ENCODE measurements at places on chromosomes 2 and 18. TPM values are rescaled to one million over a fixed set of nuclear protein-coding genes. Genes with fewer than 3 reads are reported as not detected.

- DNase-seq, result no peak
Measured at GRCh38 chr2:190123956-190124355, 61.4 kb upstream of the MSTN start.

DNA sequence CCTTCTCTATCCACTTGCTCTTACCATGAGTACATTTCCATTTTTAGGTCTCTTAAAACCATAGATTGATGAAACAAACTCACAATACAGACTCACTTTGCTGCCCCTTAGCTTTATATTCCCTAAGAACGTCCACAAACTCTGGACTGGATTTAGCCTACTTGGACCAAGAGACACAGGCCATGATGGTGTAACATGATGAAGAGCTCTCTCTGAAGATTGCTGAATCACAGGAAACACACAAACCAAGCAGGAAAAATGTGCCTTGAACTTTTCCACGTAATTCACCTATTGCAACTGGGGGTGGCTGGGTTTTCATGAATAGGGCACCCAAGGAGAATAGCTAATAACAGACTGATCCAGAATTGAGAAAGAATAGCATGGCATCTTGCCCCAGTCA, 201.7 kb upstream of the RBBP8 start:
- DNase-seq, result no peak

DNA sequence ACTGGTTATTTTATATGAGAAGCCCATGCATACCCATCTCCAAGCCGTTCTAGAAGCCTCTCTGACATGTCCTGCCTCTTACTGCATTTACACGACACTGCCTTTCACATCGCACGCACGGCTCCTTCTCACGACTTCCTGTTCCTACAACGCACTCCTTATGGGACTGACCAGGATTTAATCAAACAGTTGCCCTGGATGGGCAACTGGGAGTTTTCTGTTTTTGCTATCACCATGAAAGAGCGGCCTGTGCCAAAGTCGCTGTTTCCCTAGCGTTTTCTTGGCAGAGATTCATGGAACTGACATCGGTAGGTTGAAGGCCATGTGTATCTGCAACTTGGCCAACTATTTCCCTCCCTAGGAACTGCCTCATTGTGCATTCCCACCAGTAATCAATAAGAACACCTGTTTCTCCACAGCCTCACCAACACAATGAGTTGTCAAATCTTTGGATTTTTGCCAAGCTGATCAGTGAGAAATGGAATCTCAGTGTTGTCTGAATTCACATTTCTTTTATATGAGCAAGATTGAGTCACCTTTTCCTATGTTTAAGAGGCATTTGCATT, 97.2 kb upstream of the OTOS start:
- DNase-seq, result peak; percentile 66

- DNase-seq, result no peak
Measured at GRCh38 chr2:159297042-159297707, 10.7 kb upstream of the WDSUB1 start.

DNA sequence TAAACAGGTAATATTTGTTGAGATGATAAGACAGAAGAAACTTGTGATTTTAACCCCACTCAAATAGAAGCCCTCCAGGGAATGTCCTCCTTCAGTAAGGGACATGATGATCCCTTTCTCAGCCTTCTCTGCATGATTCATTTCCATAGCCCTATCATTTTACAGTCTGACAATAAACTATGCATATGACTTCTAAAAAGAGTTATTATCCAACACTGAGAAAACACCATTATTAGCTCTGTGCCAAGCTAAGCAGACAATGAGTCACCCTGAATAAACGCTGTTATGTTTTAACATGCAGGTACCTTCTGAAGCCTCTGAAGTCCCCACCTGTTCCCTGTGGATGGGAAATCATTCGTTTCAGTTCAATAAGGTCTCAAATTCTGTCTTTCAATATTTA, 54.7 kb downstream of the DTNB start:
- DNase-seq, result no peak

- no peak for DNase-seq
Measured at GRCh38 chr2:80655265-80655664, 350.7 kb upstream of the LRRTM1 start.

GRCh38 chr2:190859347-190860297, 21.0 kb upstream of the GLS start:
- no peak for DNase-seq

Gene CFAP65
- total RNA-seq, result not detected

Gene NR4A2
- 1.1 TPM for total RNA-seq

Gene LYPD1
- total RNA-seq, result not detected

Gene SLC16A14
- total RNA-seq, result 2.4 TPM

Data from heart left ventricle (tissue), 16 donors.